ENCODE measurements at places on chromosomes 1 and 21. TPM values are rescaled to one million over a fixed set of nuclear protein-coding genes. Genes with fewer than 3 reads are reported as not detected.

The EPHA2 gene
- 18.2 TPM for total RNA-seq

The CFAP107 gene
- total RNA-seq, result not detected

The CRB1 gene
- 0.49 TPM for total RNA-seq

The GIPC2 gene
- under 0.01 TPM for total RNA-seq

The SLC6A17 gene
- 0.97 TPM for total RNA-seq

The BRDT gene
- not detected for total RNA-seq

The PFKFB2 gene
- 15.7 TPM for total RNA-seq
